Cardiac fibroblast (primary cell): ENCODE measurements at places on chromosomes 5 and 9.

DNA sequence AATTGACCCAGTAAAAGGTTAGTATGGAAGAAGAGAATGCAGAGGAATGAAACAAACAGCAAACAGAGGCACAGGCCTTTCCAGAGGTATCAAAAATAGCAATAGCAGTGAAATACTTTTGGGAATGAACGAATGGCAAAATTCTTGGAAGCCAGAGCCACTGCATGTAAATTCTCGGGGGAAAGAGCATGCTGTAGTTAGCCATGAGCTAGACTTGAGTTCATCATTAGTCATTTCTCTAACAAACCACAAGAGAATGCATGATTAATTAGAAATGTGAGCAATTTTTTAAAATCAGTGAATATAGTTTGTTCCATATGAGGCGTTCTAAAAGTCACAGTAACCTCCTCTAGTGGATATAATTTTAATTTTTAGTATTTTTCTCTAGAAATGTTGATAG is 170.3 kb upstream of the PRR16 start:
- peak; percentile 67 for DNase-seq

DNA sequence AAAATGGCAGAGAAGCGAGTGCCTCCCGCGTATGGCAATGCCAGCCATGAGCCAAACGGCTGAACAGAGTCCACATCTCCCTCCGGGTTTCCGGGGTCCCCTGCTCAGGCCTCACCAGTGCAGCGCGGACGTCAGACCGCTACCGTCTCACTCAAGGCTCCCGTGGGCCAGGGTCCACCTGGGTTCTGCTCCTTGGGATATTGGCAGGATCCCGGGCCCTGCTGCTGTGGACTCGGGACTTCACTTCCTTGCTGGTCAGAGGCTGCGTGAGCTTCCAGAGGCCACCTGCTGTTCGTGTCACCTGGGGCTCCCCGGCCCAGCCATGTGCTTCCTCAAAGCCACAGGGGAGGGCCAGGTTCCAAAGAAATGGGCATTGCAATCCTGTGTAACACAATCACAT is 38.4 kb upstream of the CLPTM1L start:
- no peak for DNase-seq

DNA sequence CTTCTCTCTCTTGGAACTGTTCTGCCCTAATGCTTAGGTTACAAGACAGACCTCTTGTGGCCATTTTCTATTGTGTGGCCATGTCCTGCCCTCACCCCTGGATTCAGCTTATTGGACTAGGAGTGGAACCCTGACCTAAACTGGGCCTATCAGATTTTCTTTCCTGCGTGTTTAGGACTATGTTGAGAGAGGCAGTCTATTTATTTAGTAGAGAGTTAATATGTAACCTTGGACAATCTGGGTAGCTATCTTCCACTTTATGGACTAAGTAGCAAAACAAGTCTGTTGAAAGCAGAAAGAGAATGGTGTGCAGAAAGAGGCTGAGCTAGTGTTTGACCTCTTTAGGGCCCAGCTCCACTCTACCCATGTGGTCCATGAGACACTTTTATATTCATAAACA is 82.6 kb upstream of the SMIM32 start:
- no peak for DNase-seq

- DNase-seq, result no peak
Measured at GRCh38 chr9:89171693-89172092, 6.9 kb downstream of the SHC3 start.

GRCh38 chr5:146461319-146461718 is 14.2 kb downstream of the TCERG1 start:
- peak; percentile 8 for DNase-seq

DNA sequence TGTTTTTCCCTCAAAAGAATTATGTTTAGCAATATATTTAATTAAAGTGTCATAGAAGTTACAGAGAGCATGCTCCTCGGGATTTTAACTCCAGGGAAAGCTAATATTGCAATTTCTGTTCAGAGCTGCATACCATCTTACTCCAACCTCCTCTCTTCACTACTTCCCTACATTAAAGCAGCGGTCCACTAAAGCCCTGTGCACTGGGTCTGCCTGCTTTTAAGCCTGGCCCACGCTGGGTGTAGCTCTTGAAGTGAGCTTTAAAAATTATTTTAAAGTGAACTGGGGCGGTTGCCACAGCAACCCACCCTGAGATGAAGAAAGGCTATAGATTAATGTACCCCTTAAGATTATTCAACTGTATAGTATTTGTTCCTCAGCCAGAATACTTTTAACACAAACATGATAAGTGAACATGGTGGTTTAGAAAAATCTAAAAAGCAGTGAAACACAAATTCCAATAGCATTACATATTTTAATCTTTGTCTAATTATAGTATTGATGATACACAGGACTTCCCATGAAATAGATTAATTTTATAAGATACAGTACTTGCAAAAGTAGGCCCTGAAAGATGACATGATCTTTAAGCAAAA is 3.9 kb upstream of the MEF2C start:
- DNase-seq, result peak; percentile 44

GRCh38 chr9:75912951-75913350 is 22.5 kb downstream of the PCSK5 start:
- no peak for DNase-seq

- no peak for DNase-seq
Measured at GRCh38 chr5:14166437-14166836, 23.3 kb downstream of the TRIO start.

GRCh38 chr5:80654054-80654390 is 430 bp upstream of the MSH3 start:
- DNase-seq, result no peak

DNA sequence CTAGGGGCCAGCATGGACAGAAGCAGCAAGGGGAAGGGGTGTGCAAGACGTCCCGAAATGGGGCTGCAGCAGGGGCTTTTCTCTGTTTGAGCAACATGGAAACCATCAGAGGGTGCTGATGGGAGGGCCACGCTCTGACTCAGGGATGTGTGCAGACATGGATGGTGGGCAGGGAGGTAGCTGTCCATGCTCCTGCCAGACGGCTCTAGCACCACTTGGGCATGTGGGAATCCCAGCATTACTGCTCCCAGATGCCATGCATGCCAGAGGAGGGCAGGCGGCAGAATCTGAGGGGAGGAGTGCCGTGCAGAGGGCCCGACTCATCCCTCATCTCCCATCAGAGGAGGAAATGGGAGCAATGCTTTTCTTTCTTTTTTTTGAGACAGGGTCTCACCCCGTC is 45.6 kb upstream of the SLC25A51 start:
- no peak for DNase-seq

DNA sequence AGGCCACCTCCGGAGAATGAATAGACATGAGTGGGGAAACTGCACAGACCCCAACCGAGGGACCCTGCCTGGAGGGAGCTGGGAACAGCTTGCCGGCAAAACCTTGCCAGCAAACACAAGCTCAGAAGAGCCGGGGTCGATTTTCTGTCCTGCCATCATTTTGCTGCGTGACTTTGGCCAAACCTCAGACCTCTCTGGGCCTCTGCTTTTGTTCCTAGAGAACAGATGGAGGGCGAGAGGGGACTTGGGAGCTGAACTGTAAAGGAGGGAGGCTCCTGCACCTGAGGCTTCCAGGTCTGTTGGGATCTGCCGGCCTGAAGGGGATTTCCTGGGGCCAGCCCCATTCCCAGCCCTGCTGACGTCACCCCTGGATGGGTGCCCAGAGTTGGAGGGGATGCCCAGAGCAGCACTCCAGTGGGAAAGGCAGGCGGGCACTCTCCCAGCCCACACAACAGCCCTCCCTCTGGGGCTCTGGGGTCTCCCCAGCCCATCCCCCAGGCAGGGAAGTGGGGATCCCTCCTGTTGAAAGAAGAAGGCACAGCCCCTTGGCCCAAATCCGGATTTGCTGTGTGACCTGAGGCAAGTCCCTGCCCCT is 40.4 kb upstream of the SYNPO start:
- peak; percentile 86 for DNase-seq

DNA sequence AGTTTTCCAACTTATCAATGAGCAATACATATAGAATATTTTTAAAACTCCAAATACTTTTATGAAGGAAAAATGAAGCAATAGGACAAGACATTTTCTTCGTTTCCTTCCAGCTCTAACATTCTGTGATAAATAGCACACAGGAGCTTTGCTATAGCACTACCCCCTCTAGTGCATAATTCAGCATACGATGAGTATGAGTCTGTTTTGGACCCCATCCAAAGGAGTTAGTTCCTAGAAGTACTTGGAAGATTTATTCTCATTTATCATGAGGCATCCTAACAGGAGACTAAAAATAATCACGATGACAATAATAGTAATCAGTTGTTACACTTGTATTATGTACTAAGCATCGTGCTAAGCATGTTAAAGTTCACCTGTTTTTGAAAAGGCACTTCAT is 1061.3 kb upstream of the DMAC1 start:
- DNase-seq, result peak; percentile 26

- no peak for DNase-seq
Measured at GRCh38 chr5:43154469-43154868, 33.8 kb downstream of the ZNF131 start.

DNA sequence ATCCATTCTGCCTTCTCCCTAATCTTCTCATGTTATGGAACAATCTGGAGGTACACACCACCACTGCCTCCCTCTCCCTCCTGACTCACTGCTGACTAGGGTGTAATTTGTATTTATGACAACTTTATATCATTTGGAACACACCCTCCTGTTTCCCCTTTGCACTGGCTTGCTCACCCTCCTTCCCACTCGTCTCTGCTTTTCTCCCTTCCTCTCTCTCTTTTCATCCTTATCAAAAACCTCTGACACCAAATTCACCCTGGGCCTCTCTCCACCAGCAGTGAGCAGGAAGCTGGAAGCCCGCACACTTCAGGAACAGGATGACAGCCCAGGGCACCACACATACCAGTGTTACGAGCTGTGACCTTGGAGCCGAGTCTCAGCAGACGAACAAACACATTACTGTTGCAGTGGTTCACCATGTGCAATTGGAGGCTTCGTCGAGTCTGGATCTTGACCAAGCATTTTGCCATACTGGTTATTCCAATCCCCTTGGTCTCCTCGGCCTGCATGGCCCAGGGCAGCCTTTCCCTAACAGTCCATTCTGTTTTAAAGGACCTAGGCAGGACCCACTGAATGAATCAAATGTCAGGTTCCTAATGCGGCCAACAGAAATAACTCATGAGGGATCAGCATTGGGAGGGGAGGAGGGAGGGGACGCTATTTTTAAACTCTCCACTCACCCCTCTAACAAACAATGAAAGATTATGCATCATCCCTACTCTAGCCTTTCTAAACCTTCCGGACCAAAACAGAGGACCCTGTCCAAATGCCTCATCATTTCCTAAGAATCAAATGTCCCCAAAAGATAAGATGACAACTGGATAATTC is 203.9 kb upstream of the RASEF start:
- DNase-seq, result peak; percentile 46

DNA sequence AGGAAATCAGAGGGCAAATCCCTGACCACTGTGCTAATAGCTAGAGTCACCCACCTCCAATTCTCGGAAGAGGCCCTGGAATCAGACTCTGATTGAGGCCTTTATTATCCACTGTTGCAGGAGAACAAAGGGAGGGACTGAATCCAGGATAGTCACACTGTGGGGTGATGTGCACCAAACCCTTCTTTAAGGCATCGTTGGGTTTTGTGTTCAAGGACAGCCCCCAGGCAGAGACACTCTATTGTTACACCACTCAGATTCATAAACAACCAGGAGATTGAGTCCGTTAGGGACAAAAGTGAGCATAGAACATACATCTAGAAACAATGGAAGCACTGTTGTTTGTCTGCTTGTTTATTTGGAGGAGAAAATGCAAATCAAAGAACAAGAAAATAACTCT is 124.6 kb upstream of the TBCA start:
- DNase-seq, result no peak

GRCh38 chr5:77761606-77762005 is 14.5 kb downstream of the TBCA start:
- DNase-seq, result no peak
